ENCODE measurements at places on chromosomes 2 and 18.

GRCh38 chr2:232290668-232291067 lies 87.9 kb upstream of the ALPP start:
- no peak for DNase-seq

- DNase-seq, result no peak
These were observed 72.1 kb upstream of the PXDN start for GRCh38 chr2:1816414-1816911.

- DNase-seq, result peak; percentile 6
These were observed 49.9 kb downstream of the SLC9A4 start for GRCh38 chr2:102522890-102523289.

GRCh38 chr2:171173087-171173486 lies 12.4 kb upstream of the TLK1 start:
- no peak for DNase-seq

DNA sequence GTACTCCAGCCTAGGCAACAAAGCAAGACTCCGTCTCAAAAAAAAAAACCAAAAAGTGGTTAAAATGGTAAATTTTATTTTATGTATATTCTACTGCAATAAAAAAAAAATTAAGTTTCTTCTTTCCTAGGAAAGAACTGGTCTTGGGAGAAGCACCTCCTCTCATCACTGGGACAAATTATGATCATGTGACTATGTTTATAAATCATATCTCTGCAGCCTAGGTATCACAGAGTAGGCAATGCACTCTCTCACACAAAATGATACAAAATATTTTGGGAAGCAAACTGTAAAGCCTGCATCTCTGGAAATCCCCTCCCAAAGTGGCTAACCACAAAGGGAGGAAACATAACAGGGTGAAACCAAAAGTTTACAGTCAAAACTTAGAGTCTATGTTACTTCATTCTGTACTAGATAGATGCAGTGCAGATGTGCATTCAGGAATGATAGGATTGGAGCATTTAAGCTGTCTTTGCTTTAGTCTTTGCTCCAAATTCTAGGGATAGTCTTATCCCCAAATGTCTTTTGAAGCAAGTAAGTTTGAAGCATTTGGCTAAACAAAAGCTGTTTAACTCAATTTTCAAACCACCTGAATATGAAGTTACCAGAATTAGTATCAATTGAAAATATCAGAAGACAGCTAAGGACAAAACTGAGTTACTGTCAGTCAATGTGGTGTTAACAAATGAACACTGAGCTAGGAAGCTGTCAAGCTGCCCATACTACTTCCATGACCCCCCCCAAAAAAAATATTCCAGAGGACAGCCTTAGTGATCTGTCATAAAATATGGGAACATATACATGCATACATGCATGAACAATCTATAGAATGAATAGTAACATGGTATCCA lies 21.1 kb upstream of the MALT1 start:
- DNase-seq, result no peak
